Activated T-helper 2 cell treated with anti-CD3 and anti-CD28 coated beads, Interferon-gamma antibody, Interleukin-2, Interleukin-4, amounts not matched to agents 10 μg/mL and 5 μg/mL and 100 μg/mL, durations not matched to agents 14 hours and 24 hours and 36 hours (primary cell): ENCODE measurements at places on chromosomes 12 and 14. TPM values are rescaled to one million over a fixed set of nuclear protein-coding genes. Genes with fewer than 3 reads are reported as not detected.

- no peak for DNase-seq
- no peak overlapping the region for H3K4me3 ChIP-seq
- no peaks in the 10 kb centered on the region for H3K36me3 ChIP-seq
- H3K27me3 ChIP-seq, result no peaks in the 10 kb centered on the region
- no peak overlapping the region for H3K27ac ChIP-seq
These were observed 878.7 kb downstream of the DIO2 start for GRCh38 chr14:79332504-79333197.

- no peaks in the 10 kb centered on the region for H3K27me3 ChIP-seq
- DNase-seq, result no peak
- no peak within 1 kb of the TSS for H3K4me3 ChIP-seq
- H3K27ac ChIP-seq, result no peak within 1 kb of the TSS
- H3K36me3 ChIP-seq, result no peaks in the 10 kb centered on the region
These were observed at the start of gene ASPG for GRCh38 chr14:104085032-104085888. TSS of gene ASPG (plus strand) at chr14:104085700. CDS start at chr14:104085771, 71 bp downstream.

- H3K4me3 ChIP-seq, result no peak overlapping the region
- no peaks in the 10 kb centered on the region for H3K27me3 ChIP-seq
- H3K36me3 ChIP-seq, result peaks cover 38% of the 10 kb centered on the region
- DNase-seq, result no peak
- H3K4me1 ChIP-seq, result no peaks in the 10 kb centered on the region
- H3K27ac ChIP-seq, result no peak overlapping the region
These were observed 35.8 kb downstream of the VEZT start for GRCh38 chr12:95253386-95253785.

- DNase-seq, result no peak
- peaks cover 18% of the 10 kb centered on the region for H3K4me1 ChIP-seq
- no peak overlapping the region for H3K4me3 ChIP-seq
- H3K27me3 ChIP-seq, result peaks cover 8% of the 10 kb centered on the region
These were observed 1.0 kb downstream of the CACNA2D4 start for GRCh38 chr12:1917172-1918070.

- H3K27me3 ChIP-seq, result no peaks in the 10 kb centered on the region
- H3K4me3 ChIP-seq, result no peak overlapping the region
- no peaks in the 10 kb centered on the region for H3K4me1 ChIP-seq
- no peak overlapping the region for H3K27ac ChIP-seq
These were observed 535.3 kb upstream of the TMEM132C start for GRCh38 chr12:127731657-127732056.

DNA sequence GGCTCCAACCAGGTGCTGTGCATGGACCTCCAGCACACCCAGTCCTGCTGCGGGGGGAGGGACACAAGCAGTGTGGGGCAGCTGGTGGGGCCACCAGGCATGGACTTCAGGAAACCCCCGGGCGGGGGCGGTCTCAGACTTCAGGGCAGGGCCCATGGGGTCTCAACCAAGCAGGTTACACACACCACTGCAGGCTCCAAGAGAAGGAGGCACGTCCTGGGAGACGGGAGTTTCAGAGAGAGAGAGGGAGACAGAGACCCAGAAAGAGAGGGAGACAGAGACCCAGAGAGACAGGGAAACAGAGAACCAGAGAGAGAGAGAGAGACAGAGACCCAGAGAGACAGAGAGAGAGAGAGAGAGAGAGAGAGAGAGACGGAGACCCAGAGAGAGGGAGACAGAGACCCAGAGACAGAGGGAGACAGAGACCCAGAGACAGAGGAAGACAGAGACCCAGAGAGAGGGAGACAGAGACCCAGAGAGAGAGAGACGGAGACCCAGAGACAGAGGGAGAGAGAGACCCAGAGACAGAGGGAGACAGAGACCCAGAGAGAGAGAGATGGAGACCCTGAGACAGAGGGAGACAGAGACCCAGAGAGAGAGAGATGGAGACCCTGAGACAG, 128.9 kb downstream of the NCOR2 start:
- no peaks in the 10 kb centered on the region for H3K4me1 ChIP-seq
- H3K27me3 ChIP-seq, result no peaks in the 10 kb centered on the region
- H3K36me3 ChIP-seq, result peaks cover 23% of the 10 kb centered on the region

GRCh38 chr14:106087837-106088236, 561.5 kb downstream of the TMEM121 start:
- DNase-seq, result no peak
- no peak overlapping the region for H3K4me3 ChIP-seq
- H3K4me1 ChIP-seq, result peaks cover 27% of the 10 kb centered on the region
- H3K36me3 ChIP-seq, result no peaks in the 10 kb centered on the region

DNA sequence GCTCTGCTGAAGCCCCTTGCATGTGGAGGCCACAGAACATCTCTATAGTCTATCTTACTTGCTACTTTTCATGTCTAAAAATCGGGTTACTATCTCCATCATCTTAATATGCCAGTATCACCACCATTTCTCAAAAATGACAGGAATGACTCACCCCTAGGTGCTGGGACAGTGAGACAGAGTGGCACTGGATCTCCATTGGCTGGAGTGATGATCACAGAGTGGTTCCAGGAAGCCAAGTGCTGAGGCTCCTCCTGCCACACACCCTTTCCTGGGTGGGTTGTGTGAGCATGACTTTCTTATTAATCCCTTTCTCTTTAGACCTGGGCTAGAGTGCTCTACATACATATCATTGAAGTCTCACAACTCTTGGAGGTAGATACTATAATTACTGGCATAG, 3.3 kb upstream of the ASCL1 start:
- no peak overlapping the region for H3K4me3 ChIP-seq
- H3K36me3 ChIP-seq, result no peaks in the 10 kb centered on the region
- no peak for DNase-seq

DNA sequence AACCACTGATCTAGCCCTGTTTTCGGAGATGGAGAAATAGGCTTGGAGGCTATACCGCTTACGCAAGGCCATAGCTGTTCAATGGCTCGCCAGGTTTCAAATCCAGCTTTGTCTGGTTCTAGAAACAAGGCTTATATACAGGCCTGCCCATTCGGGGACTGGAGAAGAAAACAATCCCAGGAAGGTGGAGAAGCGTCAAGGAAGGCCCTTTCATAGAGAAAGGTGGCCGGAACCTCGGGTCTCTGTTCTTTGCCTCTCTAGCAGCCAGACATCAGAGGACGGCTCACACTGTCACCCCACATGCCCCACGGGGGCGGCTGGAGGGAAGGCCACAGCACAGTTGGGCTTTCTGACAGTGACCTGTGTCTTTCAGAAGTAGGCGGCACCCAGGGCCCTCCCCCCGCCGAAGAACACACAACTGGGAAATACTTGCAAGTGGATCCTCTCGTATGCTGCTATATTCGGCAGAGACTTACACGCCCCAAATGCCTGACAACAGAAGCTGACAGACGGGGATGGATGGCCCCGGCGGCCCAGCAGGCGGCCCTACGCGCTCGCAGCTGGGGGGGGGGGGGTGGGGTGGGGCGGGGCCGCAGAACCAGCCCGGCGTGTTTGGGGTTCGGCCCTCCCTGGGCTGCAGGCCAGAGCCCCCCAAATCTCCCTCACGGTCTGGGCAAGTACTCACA, 4.5 kb upstream of the SETD1B start:
- H3K4me3 ChIP-seq, result peak overlapping the region; percentile 85
- peaks cover 55% of the 10 kb centered on the region for H3K36me3 ChIP-seq
- peak; percentile 56 for DNase-seq

DNA sequence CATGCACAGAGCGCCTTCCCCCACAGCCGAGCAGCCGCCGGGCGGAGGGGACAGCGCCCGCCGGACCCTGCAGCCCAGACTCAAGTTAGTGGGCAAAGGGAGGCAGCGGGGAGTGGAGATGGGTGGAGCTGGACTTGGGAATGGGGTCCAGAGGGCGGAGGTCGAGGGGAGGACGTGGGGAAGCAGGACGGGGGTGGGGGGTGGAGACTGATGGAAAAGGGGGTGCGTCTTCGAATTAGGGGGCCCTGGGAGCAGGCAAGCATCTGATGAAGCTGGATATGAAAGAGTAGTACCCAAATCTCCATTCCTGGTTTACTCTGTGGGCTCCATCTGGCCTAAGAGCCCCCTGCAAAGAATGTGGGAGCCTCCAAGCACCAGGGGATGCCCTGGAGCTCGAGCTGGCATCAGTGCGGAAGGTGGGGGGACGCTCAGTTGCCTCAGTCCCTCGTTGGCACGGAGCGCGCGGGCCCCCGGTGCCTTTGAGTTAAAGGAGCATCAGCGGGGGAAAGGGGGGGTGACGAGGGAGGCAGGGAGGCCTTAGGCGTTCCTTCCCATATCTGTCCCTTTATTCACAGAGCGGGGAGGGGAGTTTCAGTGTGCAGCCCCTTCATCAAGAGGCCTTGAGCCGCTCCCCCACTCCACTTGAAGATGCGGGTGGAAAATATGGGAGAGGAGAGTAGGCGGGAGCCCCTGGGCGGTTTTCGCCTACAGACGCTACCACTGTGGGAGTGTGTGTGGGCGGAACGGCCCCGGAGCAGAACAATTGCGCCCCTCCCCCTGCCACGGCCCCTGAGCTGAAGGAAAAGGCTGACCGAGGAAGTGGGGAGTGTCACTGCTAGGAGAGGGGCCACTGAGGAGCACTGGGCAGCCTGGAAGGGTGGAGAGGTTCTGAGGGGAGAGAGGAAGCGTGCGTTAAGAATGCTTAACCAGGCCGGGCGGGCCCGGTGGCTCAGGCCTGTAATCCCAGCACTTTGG, 644 bp downstream of the NAB2 start:
- H3K4me3 ChIP-seq, result peak overlapping the region; percentile 99
- peaks cover 59% of the 10 kb centered on the region for H3K36me3 ChIP-seq
- peaks cover 65% of the 10 kb centered on the region for H3K4me1 ChIP-seq
- DNase-seq, result peak; percentile 54
- peak overlapping the region; percentile 88 for H3K27ac ChIP-seq

GRCh38 chr14:92341791-92342190, 18.8 kb downstream of the SLC24A4 start:
- peaks cover 46% of the 10 kb centered on the region for H3K27me3 ChIP-seq
- peaks cover 10% of the 10 kb centered on the region for H3K4me1 ChIP-seq
- no peak overlapping the region for H3K4me3 ChIP-seq

DNA sequence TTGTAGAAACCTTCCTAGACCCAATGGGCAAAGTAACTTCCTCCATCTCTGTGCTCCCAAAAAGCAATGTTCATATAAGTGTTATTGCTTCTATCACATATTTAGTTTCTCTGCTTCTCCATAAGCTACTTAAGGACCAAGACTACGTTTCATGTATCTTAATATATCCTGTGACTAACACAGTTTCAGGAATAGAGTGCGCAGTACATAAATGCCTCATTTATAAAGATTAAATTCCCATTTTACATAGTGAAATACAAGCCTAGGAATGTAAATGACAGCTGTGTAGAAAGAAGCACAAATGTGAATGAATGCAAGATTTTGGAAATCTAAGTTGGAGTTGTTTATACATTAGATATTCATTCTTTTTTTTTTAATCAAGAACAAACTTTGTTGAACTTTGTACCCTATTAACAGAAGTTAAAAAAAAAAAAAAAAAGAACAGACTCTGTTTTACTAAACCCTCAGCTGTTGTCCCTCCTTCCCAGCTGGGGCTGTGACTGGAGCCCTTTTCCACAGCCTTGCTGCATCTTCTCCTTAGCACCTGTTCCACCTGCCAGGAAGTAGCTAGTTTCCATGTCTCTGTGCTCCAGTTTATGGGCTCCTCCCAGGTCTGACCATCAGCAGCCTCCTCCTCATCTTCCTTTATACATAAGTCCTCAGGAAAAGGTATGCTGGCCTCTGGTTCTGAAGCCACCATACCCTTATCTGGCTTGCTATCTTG, 7.0 kb upstream of the METTL17 start:
- H3K27ac ChIP-seq, result no peak overlapping the region
- peaks cover 15% of the 10 kb centered on the region for H3K27me3 ChIP-seq
- H3K4me1 ChIP-seq, result peaks cover 1% of the 10 kb centered on the region
- no peaks in the 10 kb centered on the region for H3K36me3 ChIP-seq
- no peak for DNase-seq

GRCh38 chr14:57851354-57851753, 14.5 kb downstream of the SLC35F4 start:
- DNase-seq, result no peak
- no peaks in the 10 kb centered on the region for H3K36me3 ChIP-seq
- no peak overlapping the region for H3K4me3 ChIP-seq
- H3K27ac ChIP-seq, result no peak overlapping the region

DNA sequence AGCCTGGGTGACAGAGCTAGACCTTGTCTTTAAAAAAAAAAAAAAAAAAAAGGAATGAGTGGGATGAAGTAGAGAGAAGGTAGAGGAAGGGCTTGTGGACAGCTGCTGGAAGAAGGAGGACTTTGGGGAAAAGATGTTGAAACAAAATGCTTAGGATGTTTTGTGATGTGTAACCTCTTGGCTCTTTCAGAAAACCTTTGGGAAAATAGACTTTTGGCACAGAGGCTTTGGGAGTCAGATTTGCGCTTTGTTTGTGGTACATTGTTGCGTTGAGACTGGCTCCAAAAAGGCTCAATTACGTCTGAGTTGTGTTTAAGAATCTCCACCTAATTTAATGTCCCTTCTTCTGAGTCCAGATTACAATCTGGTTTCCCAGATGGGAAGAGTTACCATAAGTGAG, 32.9 kb upstream of the SPTLC2 start:
- no peak overlapping the region for H3K27ac ChIP-seq
- no peak overlapping the region for H3K4me3 ChIP-seq
- no peaks in the 10 kb centered on the region for H3K36me3 ChIP-seq
- H3K4me1 ChIP-seq, result peaks cover 3% of the 10 kb centered on the region
- H3K27me3 ChIP-seq, result no peaks in the 10 kb centered on the region

DNA sequence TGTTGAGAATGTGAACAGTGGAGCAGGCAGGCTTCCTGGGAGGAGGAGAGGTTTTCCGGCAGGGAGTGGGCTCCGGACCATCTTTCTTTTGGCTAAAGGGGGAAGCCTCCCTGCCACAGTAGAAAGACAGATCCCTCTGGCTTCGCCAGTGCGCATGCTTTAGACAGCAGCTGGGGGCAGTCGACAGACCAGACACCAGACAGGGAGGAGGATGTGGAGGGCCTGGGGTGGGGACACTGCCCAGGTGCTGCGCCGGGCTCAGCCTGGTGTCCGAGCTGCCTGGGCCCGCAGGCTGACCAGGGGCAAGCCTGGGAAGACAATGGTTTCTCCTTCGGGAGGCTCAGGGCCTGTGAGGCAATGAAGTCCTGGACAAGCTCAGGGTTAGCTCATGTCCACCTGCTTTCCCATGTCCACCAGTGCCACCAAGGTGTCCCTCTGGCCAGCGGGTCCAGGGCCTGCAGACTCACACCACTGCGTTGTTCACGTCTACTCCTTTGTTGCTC, 67.3 kb downstream of the PRIMA1 start:
- H3K4me3 ChIP-seq, result no peak overlapping the region
- no peak overlapping the region for H3K27ac ChIP-seq
- DNase-seq, result no peak
- no peaks in the 10 kb centered on the region for H3K4me1 ChIP-seq
- H3K27me3 ChIP-seq, result no peaks in the 10 kb centered on the region
- no peaks in the 10 kb centered on the region for H3K36me3 ChIP-seq

- H3K4me3 ChIP-seq, result no peak overlapping the region
- H3K4me1 ChIP-seq, result no peaks in the 10 kb centered on the region
- no peak for DNase-seq
- H3K36me3 ChIP-seq, result no peaks in the 10 kb centered on the region
- H3K27me3 ChIP-seq, result no peaks in the 10 kb centered on the region
These were observed 1282.2 kb upstream of the USP15 start for GRCh38 chr12:60977966-60978365.

MMP19 gene
- total RNA-seq, result not detected in 2 replicates

EFCAB11 gene
- total RNA-seq, result 7.1 and 9.0 TPM in 2 replicates

TAS2R13 gene
- 0.74 and 0.84 TPM in 2 replicates for total RNA-seq

ELK3 gene
- 37.0 and 39.7 TPM in 2 replicates for total RNA-seq

DHRS1 gene
- 9.7 and 10.4 TPM in 2 replicates for total RNA-seq

CCDC197 gene
- 0.11 TPM in 1 of 2 replicates, not detected in the other for total RNA-seq

POTEG gene
- not detected in 2 replicates for total RNA-seq

FAIM2 gene
- total RNA-seq, result 0.05 and 0.23 TPM in 2 replicates

ITPR2 gene
- total RNA-seq, result 49.3 and 49.6 TPM in 2 replicates

RPL10L gene
- total RNA-seq, result not detected in 2 replicates

SELPLG gene
- 52.1 and 55.6 TPM in 2 replicates for total RNA-seq
